ENCODE measurements at places on chromosomes 7 and 10.

GRCh38 chr10:132129431-132129830 lies 57.3 kb upstream of the DPYSL4 start:
- no peak for DNase-seq

DNA sequence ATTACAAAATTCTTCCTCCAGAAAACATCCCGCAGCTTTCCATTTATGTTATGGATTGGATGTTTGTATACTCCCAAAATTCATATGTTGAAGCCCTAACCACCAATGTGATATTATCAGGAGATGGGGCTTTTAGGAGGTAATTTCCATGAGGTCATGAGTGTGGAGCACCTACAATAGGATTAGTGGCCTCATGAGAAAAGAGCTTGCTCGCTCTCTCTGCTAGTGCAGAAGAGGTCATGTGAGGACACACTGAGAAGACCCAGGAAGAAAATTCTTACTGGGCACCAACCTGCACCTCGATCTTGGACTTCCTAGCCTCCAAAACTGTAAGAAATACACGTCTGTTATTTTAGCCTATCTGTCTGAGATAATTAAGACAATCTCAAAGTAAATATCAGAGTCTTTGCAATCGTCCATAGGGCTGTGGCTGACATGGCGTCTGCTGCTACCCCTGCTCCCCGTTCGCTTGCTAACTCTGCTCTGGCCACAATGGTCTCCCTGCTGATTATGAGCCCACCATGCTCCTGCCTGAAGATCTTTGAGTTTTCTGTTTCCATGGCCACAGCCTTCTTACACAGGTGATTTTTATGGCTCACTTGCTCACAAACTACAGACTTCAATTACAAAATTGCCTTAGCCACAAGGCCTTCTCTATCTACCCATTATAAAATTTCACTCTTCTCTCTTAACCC lies 333.3 kb downstream of the CACNA2D1 start:
- DNase-seq = no peak

GRCh38 chr7:105019269-105019668 lies 5.3 kb downstream of the KMT2E start:
- no peak for DNase-seq

GRCh38 chr7:106460792-106461254 lies 176.0 kb upstream of the NAMPT start:
- DNase-seq = no peak

- DNase-seq = no peak
Measured at GRCh38 chr10:62019685-62020359, 118.3 kb downstream of the ARID5B start.

- no peak for DNase-seq
Measured at GRCh38 chr10:44389150-44389549, 4.3 kb upstream of the CXCL12 start.

DNA sequence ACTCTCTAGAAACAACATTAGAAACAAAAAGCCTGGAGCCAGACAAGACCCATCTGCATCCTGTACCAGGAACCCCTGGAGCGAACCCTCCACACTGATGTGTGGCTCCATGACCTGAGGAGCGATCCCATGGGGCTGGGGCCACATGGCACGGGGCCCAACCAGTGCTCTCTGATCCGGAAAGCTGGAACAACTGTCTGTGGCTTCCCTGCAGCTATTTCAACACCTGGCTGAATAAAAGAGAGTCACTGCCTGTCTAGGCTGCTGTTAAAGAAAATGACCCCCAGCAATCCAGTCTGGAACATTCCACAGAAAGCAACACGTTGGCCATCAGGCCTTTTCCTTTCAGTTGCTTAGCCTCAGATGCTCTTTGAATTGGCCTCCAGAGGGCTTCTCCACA lies 20.9 kb downstream of the UROS start:
- no peak for DNase-seq

GRCh38 chr10:86281396-86281795 lies 85.2 kb downstream of the GRID1 start:
- no peak for DNase-seq

DNA sequence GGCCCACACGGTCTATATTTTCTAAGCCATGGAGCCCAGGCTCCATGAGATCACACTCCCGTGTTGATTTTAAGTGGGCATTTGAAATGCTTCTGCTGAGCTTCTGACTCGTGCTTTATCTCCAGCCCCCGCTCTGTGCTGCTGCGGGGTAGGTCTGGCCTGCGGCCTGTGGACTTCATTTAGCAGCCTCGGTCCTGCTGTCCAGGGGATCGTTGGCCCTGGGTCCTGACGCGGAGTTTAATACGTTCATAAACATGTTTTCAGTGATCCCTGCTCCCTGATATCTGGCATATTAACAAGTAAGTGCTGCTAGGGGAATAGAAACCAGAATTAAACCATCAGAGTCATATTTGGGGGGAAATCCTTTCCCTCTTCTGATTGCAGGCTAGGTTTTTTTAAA lies 540.3 kb upstream of the MGMT start:
- no peak for DNase-seq

DNA sequence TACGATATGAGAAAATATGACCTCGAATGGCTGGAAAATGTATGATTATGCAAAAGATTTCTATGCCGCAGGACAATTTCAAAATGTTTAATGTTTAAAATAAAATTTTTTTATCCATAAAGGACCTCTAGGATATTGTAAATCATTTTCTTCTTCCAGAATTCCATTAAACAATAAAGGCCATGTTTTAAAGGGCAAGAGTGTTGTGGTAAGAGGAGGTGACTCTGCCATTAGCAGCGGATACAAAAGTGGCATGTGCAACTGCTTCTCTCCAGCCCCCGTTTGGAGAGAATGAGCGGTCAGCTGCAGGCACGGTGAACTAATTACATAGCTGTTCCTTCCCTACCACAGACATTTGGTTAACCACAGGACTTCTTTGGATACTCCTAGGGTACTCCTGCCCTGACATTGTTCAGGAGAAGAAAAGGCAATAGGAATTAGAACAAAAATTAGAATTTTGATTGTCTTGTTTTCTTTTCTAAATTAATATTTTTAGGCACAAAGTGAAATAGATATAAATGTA lies 63.8 kb downstream of the HBP1 start:
- DNase-seq = no peak

DNA sequence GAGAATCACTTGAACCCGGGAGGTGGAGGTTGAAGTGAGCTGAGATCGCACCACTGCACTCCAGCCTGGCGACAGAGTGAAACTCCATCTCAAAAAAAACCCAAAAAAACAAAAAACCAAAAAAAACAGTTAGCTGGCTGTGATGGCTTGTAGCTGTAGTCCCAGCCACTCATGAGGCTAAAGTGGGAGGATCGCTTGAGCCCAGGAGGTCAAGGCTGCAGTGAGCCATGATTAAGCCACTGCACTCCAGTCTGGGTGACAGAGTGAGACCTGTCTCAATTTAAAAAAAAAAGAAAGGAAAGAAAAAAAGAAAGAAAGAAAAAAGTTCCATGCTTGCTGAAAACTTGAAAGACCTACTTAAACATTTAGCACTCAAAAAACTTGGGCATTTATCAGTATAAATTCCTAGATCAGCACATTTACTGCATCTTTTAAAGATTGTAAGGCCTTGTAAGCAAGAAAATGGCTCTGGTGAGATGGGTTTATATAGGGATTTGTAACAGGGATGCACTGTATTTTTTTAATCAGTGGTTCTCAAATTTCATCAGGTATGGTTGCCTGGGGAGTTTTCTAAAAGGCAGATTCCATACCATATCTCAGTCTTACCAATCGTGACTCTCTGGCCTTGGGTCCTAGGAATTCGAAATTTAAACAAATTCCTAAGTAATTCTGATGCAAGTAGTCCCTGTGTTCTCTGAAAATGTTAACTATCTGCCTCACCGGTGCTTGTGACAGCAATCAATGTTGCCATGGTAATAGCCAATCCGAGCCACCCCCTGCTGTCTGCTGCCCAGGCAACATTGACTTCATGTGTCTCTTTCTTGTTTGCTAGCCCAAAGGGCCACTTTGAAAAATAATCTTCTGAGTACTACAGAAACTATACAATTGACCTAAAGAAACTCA lies 11.5 kb upstream of the NT5C2 start:
- no peak for DNase-seq

GRCh38 chr10:94622666-94623205 lies 60.8 kb upstream of the CYP2C18 start:
- no peak for DNase-seq

GRCh38 chr10:133412381-133412711 lies 12.1 kb downstream of the SPRN start:
- no peak for DNase-seq

- no peak for DNase-seq
Measured at GRCh38 chr10:119090968-119091367, 10.4 kb upstream of the EIF3A start.

GRCh38 chr10:29619241-29619669 lies 15.5 kb downstream of the SVIL start:
- DNase-seq = no peak

- no peak for DNase-seq
Measured at GRCh38 chr7:19442016-19442785, 266.6 kb downstream of the POLR1F start.

DNA sequence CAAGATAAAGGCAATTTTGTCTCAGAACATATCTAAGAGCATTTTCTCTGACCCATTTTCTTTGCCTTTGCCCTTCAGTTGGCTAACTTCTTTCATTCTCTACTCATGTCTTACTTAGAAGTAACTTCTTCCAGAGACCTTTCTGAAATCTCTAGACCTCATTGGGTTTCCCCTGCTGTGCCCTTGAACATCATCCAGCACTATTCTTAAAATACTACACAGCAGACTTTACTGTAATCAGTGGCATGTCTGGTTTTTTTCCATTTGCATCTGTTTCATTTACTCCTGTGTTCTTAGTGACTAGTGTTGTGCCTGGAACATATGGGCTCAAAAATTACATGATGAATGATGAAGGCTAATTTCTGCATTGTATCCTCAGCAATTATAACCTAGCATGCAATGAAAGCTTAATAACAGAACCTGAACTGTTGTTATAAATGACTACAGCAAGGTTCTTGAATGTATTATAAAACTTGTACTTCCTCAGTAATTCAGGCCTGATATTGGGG lies 301.9 kb downstream of the CDK14 start:
- DNase-seq = no peak

All from activated CD4-positive, CD25-positive, alpha-beta regulatory T cell treated with anti-CD3 and anti-CD28 coated beads, Interleukin-2, amount 50 U/mL, for 72 hours (primary cell).